Activated CD4-positive, alpha-beta memory T cell treated with anti-CD3 and anti-CD28 coated beads for 36 hours (primary cell): ENCODE measurements at places on chromosomes 12 and 14. TPM values are rescaled to one million over a fixed set of nuclear protein-coding genes. Genes with fewer than 3 reads are reported as not detected.

DNA sequence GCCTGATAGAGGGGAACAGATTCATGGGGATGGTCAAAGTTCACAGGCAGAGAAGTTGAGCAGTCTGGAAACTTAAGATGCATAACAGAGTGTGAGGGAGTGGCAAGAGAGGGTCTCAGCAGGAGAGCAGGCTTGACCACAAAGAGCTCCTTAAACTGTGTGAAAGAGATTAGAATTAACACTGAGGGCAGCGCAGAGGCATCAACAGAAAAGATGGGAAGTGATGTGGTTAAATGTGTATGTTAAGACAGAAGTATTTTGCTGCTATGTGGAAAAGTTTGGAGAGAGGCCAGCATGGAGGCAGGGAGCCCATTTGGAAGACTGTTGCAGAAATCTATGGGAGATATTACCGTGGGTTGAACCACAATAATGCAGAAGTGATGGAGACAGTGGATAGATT lies 122.7 kb upstream of the LMNTD1 start:
- no peak for DNase-seq
- no peak overlapping the region for H3K4me3 ChIP-seq
- peaks cover 2% of the 10 kb centered on the region for H3K27me3 ChIP-seq

- no peaks in the 10 kb centered on the region for H3K27me3 ChIP-seq
- H3K27ac ChIP-seq, result no peak overlapping the region
- no peaks in the 10 kb centered on the region for H3K36me3 ChIP-seq
- no peaks in the 10 kb centered on the region for H3K4me1 ChIP-seq
- H3K4me3 ChIP-seq, result no peak overlapping the region
Observed at GRCh38 chr14:29724991-29725390, 202.7 kb downstream of the PRKD1 start.

GRCh38 chr12:29228474-29229157 lies 79.5 kb downstream of the FAR2 start:
- no peak for DNase-seq
- H3K27me3 ChIP-seq, result no peaks in the 10 kb centered on the region
- no peaks in the 10 kb centered on the region for H3K4me1 ChIP-seq
- no peaks in the 10 kb centered on the region for H3K36me3 ChIP-seq
- H3K27ac ChIP-seq, result no peak overlapping the region
- no peak overlapping the region for H3K4me3 ChIP-seq

DNA sequence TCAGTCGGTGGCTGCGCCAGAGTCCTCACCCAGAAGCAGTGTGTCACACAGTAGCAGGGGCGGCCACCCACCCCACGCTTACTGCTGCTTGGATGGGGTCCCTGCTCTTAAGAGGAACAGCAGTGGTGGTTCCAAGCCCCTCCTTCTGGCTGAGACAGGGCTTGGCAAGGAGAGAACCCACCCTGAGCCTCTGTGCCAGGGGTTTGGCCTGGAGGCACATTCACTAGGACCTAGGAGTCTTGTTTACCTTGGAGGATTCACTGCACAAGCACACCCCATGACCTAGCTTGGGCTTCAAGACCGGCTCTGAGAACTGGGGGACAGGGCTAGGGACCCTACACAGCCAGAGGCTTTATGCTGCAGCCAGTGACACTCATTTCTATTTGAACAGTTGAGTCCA lies 78.6 kb downstream of the NT5DC3 start:
- no peak overlapping the region for H3K4me3 ChIP-seq
- H3K27me3 ChIP-seq, result no peaks in the 10 kb centered on the region
- H3K36me3 ChIP-seq, result peaks cover 21% of the 10 kb centered on the region
- DNase-seq, result no peak

- H3K27me3 ChIP-seq, result no peaks in the 10 kb centered on the region
- H3K27ac ChIP-seq, result no peak overlapping the region
- no peak overlapping the region for H3K4me3 ChIP-seq
- no peak for DNase-seq
Observed at GRCh38 chr12:86903159-86903558, 647.0 kb upstream of the MGAT4C start.

GRCh38 chr14:84090837-84091236 lies 1439.1 kb upstream of the FLRT2 start:
- no peaks in the 10 kb centered on the region for H3K36me3 ChIP-seq
- no peak overlapping the region for H3K27ac ChIP-seq

DNA sequence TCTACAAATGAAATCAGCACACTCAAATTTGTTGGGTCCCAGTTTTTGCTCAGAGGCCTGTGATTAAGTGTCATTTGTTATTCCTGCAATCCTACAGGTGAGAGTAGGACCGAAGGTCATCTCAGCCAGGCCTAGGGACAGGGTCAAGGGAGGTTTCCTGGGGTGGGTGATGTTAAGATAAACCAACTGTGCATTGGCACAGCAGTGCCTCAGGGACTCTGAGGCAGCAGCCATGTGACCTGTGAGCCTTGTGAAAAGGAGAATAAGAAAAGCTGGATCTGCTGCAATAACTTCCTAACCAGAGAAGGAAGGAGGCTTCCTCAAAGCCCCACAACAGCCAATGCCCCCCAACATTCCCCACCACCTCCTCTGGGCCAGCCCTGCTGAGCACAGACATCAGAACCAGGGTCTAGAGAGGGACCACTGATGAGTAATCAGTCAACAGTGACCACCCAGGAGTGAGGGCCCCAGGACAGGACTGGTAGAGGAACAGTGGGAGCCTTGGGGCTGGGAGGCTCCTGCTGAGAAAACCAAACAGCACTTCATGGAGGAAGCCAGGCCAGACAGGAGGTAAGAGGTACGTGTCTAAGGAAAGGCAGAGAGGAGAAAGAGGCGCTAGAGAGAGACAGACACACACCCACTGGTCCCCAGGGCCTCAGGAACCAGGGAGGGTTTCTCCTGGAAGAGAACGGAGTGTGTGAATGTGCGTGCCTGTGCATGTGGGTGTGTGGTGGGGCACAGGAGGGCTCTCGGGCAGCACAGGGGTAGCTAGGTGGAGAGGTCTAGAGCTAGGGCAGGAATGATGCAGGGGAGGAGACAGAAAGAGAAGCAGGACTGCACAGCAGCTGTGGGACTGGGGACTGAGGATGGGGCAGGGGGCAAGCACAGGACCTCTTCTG lies 82.4 kb downstream of the ITPK1 start:
- no peak overlapping the region for H3K4me3 ChIP-seq
- no peak for DNase-seq
- H3K27me3 ChIP-seq, result no peaks in the 10 kb centered on the region
- peaks cover 20% of the 10 kb centered on the region for H3K4me1 ChIP-seq
- no peak overlapping the region for H3K27ac ChIP-seq

DNA sequence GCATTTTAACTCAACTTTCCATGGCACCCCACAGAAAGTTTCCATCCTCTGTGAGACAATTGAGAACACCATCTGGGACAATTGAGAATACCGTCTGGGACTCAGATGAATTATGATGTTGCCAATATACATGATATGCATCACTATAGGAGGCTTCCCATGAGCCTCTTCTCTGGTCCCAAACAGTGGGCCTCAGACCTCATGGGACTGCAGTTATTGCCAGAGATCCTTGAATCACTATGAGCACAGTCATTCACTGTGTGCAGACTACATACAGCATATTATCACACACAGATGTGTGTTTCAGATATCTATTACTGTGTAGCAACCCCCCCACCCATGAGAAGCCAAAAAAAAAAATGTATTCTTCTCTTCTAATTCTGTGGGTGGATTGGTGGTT lies 134.4 kb downstream of the GXYLT1 start:
- no peaks in the 10 kb centered on the region for H3K4me1 ChIP-seq
- no peaks in the 10 kb centered on the region for H3K27me3 ChIP-seq

DNA sequence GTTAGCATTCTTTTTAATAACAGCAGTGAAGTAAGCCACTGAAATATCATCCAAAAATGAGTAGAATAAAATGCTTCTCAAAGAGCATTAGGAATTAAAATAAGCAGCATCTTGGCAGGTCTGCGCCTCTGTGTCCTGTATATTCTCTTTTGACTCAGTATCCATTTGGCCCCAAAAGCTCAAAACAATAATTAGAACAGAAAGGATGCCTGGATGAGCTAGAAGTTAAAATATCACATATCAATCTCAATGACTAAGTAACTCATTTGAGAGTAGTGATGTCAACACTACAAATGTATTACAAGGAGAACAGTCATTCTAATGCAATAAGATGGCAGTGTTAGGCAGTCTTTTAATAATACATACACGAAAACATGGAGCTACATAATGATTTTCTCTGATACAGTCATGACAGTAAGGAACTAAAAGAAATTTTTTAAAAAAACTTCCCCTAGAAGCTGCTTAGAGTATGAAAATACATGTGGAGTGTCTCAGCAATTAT lies 160.9 kb upstream of the ABCD2 start:
- H3K4me1 ChIP-seq, result no peaks in the 10 kb centered on the region
- H3K27ac ChIP-seq, result no peak overlapping the region
- H3K36me3 ChIP-seq, result peaks cover 2% of the 10 kb centered on the region
- H3K27me3 ChIP-seq, result no peaks in the 10 kb centered on the region
- no peak for DNase-seq
- no peak overlapping the region for H3K4me3 ChIP-seq

DNA sequence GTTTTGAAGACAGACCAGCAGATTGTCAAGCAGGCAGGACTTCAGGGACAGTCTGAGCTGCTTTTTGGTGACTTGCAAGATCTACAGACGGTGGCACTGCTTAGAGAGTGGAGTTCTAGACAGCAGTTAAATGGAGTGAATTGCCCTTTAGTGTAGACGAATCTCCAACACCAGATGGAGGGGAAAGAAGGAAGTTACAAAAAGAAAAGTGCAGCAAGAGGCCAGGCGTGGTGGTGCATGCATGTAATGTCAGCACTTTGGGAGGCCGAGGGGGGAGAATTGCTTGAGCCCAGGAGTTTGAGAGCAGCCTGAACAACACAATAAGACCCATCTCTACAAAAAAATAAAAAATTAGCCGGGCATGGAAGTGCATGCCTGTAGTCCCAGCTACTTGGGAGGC lies 8.4 kb upstream of the HHIPL1 start:
- H3K4me1 ChIP-seq, result no peaks in the 10 kb centered on the region
- H3K27me3 ChIP-seq, result peaks cover 3% of the 10 kb centered on the region
- DNase-seq, result no peak

TESPA1 gene
- total RNA-seq, result 74.8 TPM

CLEC6A gene
- not detected for total RNA-seq

DIO2 gene
- not detected for total RNA-seq
